H54 (cell line): ENCODE measurements at places on chromosomes 1 and 21.

- DNase-seq = no peak
These were observed 785.8 kb upstream of the ADGRL4 start for GRCh38 chr1:79792219-79792930.

- no peak for DNase-seq
These were observed 42.3 kb downstream of the TCEANC2 start for GRCh38 chr1:54095546-54096226.

DNA sequence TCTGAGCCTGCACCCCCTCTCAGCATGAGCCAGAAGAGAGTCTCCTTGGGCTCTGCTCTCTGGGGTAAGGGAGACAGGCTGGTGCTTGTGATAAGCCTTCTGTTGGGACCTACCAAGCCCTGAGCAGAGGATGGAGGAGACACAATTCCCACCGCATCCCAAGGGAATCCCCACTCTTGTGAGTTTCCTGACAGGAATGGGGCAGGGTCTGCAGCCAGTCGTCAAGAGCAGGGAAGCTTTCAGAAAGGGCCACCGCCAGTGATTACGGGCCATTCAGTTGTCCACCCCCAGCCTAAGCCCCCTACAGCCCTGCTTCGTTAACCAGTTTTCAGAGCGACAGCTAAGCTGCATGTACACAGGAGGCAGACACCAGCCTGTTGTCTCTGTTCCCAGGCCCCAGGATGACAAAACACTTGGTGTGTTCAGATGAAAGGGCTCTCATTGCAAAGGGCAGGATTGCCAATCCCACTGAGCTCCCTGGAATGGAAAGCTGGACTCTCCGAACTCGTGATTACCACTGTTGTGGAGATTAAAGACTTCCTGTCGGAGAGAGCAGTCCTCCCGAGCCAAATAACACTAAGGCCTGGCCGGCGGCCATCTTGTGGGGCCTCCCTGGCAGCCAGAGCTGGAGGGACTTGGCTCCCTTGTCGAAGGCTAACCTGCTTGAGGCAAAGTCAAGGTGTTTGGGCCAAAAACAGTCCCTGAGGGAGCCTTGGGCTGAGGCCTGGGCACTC is 37.4 kb upstream of the SLC30A1 start:
- DNase-seq = no peak

DNA sequence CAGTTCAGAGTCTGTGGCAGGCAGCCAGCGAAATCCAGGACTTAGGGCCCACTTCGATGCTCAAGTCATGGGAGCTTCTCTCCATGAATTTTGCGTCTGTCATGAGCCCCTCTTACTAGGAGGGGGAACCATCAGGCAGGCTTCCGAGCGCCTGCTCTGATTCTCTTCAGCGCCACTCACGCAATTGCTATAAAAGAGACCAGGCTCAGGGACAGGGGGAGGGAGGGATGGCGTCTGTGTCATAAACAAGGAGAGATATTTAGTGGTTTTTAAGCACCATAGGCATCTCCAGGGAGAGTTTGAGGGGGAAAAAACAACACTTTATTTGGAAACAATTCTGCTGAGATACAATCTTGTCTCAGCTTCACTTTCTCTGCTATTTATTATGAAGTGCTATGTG is 60.6 kb downstream of the NAV1 start:
- DNase-seq = no peak

DNA sequence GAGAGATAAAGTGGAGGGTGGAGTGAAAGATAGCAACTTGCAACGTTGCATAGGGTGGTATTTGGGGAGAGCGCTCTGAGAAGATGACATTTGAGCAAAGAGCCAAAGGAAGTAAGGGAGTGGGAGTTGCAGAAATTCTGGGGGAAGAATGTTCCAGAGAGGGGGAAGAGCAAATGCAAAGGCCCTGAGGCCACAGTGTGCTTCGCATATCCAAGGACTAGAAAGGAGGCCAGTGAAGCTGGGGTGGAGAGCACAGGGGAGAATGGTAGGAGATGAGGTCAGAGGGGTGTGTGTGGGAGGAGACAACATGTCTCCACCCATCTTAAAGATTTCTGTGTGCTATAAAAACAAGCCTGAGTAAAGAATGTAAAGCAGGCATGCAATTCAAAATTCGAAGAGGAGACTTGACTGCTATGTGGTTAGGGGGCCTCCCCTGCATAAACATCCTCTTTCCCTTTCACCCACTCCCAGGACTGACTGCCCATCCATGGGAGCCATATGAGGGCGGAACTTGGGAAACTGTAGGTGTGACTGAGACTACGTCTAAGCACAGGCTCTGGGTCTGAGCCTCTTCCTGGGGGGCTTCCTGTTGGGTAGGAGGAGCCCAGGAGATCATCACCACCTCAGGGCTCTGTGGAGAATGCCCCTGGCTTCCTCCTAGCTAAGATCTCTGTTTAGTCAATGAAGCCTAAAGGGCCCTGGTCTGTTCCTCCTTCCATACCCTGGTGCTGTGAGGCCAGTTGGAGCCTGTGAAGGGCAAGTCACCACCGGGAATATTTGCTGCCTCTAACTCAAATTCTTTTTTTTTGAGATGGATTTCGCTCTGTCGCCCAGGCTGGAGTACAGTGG is 2.9 kb upstream of the CLIC4 start:
- DNase-seq = peak; percentile 33

DNA sequence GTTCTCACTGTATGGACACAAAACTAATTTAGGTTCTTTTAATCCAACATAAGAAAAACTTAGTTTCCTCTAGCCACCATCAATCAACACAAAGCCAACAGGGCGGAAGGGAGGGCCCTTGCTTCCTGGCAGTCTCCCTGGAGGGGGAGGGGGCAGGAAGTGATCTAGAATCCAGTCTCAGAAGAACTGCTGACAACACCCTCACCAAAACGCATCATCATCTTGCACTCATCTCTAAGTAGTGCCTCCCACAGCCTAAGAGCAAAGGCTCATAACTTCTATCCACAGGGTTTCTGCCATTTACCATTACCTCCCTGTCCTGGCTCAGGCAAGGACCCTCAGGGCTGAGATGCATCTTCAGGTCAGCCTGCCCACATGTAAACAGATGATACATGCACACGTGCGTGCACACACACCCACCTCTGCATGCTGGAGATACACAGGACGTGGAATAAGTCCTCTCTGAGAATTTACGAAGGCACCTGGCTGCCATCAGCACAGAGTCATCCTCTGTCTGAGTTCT is 20.5 kb downstream of the HIVEP3 start:
- DNase-seq = no peak

DNA sequence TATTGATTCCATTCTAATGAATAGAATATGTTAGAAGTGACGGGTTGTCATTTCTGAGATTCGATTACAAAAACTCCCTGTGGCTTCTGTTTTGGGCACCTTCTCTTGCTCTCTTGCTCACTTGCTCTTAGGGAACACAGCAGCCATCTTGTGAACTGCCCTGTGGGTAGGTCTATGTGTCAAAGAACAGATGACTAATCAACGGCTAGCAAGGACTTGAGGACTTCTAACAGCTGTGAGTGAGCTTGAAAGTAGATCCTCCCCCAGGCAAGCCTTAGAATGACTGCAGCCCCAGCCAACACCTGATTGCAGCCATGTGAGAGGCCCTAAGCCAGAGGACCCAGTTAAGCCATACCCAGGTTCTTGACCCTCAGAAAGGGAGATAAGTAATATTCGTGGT is 49.3 kb downstream of the AZIN2 start:
- DNase-seq = no peak

DNA sequence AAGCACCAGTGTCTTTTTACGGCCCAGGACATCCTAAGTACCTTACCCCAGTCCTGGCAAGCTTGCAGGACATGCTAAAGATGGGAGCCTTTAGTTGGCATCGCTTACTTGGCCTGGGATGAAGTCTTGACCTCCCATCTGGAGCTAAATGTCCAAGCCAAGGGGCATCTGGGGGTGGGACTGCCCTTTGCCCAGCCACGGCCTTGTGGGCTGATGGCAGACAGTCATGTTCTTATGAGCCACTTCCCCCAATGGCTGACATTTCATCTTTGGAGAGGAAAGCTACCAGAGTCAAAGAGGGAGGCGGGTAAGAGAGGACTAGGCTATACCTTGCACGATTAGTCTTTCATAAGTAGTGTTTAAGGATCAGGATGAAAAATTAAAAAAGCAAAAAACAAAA is 32.2 kb downstream of the OPTC start:
- no peak for DNase-seq

DNA sequence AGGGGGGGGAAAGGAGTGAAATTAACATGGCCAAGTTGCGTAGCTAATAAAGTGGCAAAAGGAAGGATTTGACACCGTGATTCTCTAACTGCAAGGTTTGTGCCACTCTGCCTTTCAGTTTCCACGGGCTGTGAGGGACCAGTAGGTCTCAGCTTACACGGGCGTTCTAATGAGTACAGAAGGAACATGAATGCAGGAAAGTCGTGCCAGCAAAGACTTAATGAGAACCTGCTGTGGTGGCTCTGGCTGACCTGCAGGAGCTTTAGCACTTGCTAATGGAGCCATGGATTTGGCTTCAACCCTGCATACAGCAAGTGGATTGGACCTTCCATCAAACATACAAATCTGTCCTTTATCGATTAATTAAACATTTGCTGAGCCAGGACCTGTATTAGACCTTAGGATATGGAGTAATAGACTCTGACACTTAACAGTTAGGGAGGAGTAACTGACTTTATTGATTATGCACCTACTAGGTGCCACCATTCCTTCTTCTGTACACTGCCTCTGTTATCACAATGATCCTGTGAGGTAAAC is 15.1 kb upstream of the PITHD1 start:
- no peak for DNase-seq

DNA sequence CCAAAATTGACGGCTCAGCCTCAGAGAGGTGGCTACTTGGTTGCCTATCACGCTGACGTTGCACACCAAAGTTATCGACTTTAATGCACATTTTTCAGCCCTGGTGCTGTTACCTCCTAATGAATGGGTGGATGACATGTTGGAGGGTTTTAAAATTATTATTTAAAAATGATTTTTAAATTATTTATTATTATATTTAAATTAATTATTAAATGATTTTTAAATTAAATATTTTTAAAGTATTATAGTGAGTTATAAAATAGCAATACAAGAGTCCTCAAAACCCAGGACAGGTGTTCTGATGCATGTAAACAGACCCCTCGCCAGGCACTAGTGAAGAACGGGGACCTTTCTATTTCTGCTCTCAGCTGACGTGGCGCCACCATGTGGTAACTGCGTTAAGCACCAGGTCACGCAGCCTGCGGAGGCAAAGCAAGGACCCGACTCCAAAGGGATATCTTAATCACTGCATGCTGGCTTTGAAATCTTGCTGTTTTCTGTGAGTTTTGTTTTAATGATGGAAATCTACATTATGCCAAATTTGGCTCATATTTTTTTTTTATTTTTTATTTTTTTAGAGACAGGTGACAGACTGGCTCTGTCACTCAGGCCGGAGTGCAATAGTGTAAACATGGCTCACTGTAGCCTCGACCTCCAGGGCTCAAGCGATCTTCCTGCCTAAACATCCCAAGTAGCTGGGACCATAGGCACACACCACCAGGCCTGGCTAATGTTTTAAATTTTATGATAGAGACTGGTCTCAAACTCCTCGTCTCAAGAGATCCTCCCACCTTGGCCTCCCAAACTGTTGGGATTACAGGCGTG is 22.6 kb downstream of the CASP9 start:
- DNase-seq = peak; percentile 38

DNA sequence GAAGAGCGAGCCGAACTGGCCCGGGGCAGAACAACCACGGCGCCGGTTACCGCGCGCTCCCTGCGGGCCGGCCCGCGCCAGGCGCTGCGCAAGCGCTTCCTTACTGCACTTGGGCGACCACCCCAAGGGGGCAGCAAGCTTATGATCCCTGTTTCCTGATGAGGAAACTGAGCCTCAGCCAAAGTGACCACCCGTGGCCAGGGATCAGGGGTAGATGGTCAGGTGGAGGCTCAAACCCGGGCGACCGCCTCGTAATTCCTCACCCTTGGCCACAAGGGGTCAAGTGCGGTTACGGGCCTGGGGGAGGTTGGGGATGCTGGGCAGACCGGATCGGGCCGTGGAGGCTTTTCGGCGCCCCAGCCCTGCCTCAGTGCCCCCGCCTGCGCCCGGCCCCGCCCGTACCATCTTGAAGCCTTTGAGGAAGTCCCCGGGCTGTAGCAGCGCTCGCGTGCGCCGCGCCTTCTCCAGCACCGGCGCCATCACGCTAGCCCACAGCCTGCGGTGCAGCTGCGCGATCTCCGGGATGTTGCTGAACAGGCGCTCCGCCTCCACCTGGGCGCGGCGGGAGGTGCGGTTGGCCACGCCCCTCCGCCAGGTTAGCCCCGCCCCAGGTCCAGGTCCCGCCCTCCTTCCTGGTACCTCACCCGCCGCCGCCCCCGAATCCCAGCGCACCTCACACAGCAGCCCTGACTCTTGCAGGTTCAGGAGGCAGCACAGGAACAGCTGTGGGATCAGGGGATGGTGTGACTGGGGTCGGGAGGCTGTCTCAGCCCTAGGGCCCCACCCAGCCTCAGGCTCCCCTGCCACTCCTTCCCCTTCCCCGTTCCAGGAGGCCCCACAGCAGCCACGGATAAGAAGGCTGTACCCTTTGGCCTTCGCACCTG is 5.4 kb upstream of the TNFRSF25 start:
- no peak for DNase-seq

DNA sequence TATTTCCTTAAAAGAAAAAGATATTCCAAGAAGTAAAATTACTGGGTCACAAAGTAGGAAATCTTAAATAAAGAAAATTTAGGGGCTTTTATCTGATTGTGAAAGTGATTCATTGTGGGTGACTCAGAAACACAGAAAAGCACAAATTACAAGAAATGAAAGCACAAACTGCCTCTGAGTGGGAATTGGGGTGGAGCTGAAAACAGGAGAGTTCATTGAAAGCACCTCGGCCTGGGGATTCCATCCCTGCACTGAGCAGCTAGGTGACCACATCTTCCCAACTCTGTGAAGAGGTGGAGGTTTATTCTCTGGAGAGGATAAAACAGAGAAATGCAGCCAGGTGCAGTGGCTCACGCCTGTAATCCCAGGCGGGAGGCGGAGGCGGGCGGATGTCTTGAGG is 7.4 kb downstream of the GJA4 start:
- no peak for DNase-seq

DNA sequence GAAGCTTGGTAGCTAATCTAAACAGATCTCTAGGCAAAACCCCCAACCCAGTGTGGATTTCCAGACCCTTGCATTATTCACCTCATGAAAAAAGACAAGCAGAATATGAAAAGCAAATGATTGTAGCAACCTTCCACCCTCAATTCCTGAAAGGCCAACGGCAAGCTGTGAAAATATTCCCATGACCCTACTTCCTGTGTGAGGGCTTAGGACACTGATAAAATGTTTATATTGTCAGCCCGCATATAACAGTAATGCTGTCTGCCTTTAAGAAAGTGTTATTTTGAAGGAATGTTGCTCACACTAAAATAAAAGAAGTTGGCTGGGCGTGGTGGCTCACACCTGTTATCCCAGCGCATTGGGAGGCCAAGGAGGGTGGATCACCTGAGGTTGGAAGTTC is 233.5 kb upstream of the NRIP1 start:
- no peak for DNase-seq

- no peak for DNase-seq
These were observed 188.2 kb downstream of the ZBTB18 start for GRCh38 chr1:244239261-244239770.

DNA sequence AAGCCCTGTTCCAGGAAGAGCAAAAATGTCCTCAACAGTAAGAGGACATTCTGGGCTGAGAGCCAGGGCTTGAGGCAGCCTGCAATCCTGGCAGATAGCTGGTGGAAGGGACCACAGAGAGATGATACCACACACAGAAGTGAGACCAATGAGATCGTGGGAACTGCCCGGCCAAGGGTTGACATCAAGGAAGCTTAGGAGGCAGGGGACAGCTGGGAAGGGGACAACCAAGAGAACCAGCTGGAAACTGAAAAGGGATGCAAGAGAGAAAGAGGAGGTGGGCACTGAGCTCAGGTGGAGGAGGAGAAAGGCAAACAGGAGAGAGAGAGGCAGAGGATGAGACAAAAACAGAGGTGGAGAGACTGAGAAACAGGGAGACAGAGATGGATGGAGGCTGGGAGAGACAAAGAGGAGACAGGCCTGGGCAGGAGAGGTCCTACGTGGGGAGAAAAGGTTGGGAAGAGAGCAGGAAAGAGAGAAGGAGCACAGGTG is 9.2 kb downstream of the PDZK1IP1 start:
- no peak for DNase-seq
